CMK (cell line): ENCODE measurements at places on chromosomes 5 and 9.
A peak's percentile ranks its signal among the peaks of the same experiment; 100 is the strongest.

- no peak for DNase-seq
These were observed 49.1 kb downstream of the HOMER1 start for GRCh38 chr5:79464695-79465332.

- no peak for DNase-seq
These were observed 11.0 kb downstream of the BSPRY start for GRCh38 chr9:113360242-113360842.

DNA sequence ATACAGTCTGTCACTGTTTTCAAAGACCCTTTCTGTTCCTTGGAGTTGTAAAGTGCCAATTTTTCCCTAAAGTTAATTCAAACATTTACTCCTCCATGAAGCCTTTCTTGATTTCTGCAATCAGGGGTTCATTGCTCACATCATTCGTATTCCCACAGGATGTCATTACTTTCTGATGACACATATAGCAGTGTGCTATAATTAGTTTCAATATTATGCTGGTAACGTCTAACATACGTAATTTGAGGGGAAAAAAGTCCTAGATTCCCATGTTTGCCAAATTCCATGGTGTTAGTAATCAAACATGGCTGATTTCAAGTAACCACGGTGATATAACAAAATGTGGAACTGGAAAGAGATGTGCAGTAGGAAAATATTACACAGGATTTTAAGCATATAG, 468.2 kb upstream of the MEF2C start:
- DNase-seq = no peak

DNA sequence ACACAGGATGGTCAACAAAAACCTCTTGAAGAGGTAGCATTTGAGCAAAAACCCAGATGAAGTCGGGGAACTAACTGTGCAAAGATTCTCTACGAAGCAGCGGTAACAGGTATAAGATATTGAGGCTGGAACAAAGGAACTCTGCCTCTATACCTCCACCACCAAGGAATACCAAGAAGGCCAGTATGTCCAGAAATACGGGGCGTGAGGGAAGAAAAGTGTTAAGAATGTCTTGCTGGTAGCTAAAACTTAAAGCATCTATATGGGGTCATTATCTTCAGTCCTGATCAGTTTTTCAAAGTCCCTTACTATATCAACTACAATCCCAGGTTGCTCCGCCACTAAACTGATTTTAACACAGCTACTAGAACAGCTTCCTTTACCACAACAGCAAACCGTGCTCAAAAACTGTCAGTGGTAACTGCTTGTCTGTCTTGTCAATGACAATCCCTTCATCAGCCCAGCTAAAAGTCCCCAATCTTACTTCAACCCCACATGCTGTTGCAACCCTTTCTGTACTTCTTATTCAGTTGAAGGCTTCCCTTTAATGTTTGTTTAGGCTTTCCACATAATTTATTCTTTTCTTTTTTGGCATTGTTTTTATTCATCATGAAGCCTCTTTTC, 9.4 kb downstream of the PAM start:
- no peak for DNase-seq

- no peak for DNase-seq
These were observed 66.8 kb downstream of the TBCA start for GRCh38 chr5:77709340-77709739.

GRCh38 chr9:110351009-110351467, 13.4 kb upstream of the TXNDC8 start:
- no peak for DNase-seq

DNA sequence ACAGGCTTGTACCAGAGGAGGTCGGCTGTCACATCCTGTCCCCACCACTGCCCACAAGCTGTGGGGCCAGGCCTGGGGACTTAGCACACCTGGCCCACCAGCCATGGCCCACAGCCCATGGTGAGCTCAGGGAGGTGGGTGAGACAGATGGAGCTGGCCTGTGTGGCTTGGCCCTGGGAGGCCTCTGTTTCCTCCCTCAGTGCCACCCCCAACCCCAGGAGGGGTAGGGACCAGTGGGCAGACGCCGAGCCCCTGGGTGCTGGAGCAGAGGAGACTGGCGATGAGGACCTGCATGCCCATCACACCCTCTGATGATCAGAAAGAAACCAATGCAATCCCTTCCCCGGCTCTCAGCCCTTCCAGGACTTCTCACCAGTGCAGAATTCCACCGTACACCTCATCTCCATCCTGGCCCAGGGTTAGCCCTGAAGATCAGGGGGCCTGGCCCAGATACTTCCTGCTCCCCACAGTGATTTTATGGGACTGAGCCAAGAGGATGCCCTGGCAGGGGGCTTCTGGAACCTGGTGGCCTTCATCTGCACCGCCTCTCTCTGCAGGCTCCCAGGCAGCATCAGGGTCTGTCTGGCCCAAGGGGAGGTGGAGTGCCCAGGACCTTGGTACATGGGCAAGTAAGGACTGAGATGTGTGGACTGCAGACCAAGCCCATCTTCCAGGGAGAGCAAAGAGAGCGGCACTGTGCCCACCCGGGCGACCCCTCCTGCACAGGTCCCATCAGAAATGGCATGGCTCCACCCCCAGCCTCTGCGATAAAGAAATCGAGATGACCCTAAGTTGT, 16.9 kb upstream of the NKD2 start:
- DNase-seq = no peak

DNA sequence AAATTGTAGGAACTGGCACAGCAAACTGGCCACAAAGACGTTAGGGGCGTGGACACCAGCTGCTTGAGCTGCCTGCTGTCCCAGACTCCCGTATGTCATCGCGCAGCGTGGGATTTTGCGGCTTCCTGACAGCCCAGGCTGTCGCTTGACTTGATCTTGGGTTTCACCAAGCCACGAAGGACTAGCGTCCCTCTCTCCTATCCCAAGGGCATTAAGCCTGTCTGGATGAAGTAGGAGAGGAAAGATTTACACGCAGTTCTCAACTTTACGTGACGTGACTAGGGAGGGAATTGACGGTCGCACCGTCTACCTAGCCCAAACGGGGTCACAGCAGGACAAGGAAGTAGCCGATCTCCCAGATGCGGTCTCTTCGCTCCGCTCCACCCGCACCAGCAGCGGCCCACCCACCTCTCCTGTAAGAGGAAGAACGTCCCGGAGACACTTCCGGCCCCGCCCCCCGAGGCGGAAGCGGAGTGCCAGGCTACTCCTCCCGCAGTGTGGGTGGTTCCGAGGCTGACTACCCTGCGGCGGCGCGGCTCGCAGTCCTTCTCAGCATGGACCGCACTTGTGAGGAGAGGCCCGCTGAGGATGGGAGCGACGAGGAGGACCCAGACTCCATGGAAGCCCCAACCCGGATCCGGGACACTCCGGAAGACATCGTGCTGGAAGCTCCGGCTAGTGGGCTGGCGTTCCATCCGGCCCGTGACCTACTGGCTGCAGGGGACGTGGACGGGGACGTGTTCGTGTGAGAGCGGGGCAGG, at the start of gene WDR55:
WDR55 (plus strand) TSS at position 546 of the 761 bp plus-strand sequence; CDS start at position 555, 9 bp downstream.
- peak; percentile 77 for DNase-seq

- DNase-seq = no peak
These were observed 42.9 kb upstream of the MEF2C start for GRCh38 chr5:88925692-88926490.

GRCh38 chr9:130078547-130078946, 24.8 kb downstream of the GPR107 start:
- no peak for DNase-seq

DNA sequence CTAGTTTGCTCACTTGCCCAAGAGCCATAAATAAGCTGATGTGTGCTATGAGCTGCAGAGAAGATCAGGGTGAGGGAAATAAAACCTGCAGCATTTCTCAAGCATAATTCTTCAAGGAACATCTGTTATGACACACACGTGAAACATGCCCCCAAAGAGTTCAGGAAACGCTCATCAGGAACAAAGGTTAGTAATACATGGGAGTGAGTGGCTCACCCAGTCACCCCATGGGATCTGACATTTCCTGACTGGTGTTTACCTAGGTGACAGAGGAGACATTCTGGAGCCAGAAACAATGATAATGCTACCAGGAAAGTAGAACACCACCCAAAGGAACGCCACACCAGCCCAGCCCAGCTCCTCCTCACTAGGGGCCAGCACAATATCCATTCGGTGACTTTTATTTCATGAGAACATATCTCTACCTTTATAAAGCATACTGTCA, 66.0 kb downstream of the FRMD3 start:
- no peak for DNase-seq

DNA sequence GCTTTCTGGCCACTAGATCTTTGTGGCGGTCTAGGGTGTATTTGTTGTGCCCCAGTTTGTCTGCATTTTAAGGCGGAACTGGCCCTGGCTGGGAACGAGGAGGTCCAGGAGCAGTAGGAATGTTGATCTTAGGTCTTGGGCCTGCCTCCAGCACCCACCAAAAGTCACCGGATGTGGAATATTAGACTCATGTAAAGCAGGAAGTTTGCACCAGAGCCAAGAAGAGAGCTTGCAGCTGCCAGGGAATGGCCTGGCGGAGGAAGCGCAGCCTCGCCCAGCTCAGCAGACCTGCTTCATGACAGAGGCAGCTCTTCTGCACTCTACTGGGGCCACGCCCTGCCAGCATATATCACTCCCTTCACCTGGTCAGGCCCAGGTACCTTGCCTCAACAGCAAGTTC, 3.3 kb downstream of the GPX3 start:
- DNase-seq = no peak

GRCh38 chr5:159092972-159093371, 6.7 kb downstream of the EBF1 start:
- no peak for DNase-seq

GRCh38 chr5:159805021-159805420, 111.3 kb upstream of the ADRA1B start:
- DNase-seq = peak; percentile 4

DNA sequence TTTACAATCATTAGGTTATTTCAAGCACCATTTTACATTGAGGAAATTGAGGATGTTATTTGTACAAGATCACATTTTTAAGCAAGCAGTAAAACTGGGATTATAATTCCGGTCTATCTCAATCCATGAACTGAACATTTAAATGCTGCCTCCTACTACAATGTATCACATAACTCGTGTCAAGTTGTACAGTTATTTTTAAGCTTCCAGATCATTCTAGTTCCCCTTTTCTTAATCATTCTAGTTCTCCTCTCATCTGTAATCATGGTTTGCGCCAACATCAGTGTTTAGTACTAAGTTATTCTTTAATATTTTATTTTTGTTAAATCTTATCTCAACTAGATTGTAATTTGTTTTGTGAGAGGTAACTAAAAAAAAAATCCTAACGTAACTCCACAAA, 2.4 kb upstream of the UHRF2 start:
- no peak for DNase-seq
